ENCODE measurements at places on chromosomes 13 and 19.

- no peak for DNase-seq
Measured at GRCh38 chr13:110630566-110631119, 15.3 kb downstream of the NAXD start.

- no peak for DNase-seq
Measured at GRCh38 chr19:48841571-48841970, 5.3 kb upstream of the HSD17B14 start.

GRCh38 chr13:58298556-58299135 is 667.1 kb downstream of the PCDH17 start:
- DNase-seq = no peak

DNA sequence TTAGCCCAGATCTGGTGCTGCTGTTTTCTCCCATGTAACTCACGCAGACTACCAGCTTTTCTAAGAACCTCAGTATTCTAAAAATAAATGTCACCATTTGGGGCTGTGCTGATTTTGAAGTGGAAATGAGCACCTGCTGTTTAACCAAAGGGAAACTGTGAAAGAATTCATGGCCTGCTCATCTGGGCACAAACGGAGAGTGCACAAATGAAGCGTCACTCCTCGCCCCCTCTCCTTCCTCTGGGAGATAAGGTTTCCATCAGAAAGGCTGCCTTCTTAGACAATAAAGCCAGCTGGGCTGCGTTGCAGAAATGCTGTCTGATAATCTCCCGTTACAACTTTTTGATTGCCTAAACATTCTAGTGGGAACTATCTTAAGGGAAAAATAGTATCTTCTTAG is 73.7 kb upstream of the SLC15A1 start:
- DNase-seq = no peak

- no peak for DNase-seq
Measured at GRCh38 chr19:45526143-45526542, 18.9 kb downstream of the VASP start.

DNA sequence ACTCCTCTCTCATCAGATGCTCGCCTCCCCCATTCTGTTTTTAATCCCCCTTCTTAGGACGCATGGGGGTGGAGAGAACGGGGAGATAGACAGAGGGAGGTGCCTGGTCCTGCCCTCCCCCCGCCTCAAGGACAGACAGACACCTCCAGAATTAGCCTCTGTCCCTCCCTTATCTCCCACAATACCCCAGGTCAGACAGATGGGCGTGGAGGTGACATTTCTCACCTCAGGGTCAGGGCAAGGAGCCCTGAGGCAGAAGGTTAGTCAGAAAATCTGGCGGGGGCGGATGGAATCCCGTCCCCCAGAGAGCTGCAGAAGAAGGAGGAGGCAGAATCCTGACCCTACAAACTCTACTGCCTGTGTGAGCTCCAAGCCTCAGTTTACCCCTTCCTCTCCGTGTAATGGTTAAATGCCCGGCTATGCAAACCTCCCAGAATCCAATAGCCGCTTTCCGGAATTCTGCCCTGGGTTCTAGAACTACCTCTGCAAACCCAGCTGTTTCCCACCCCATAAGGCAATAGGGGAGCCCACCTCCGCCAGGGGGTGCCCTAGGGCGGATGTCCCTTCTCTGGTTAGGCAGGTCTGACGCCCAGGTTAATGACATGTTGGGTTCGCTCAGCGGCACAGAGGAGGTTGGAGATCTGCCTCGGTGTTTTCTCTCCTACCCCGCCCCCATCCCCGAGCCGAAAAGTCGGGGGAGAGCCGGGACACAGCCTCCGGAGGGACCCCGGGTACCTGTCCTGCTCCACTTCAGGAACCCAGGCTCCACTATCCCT is 900 bp downstream of the PPP1R13L start:
- no peak for DNase-seq

GRCh38 chr19:51365211-51365964 is 800 bp downstream of the ETFB start:
- no peak for DNase-seq

DNA sequence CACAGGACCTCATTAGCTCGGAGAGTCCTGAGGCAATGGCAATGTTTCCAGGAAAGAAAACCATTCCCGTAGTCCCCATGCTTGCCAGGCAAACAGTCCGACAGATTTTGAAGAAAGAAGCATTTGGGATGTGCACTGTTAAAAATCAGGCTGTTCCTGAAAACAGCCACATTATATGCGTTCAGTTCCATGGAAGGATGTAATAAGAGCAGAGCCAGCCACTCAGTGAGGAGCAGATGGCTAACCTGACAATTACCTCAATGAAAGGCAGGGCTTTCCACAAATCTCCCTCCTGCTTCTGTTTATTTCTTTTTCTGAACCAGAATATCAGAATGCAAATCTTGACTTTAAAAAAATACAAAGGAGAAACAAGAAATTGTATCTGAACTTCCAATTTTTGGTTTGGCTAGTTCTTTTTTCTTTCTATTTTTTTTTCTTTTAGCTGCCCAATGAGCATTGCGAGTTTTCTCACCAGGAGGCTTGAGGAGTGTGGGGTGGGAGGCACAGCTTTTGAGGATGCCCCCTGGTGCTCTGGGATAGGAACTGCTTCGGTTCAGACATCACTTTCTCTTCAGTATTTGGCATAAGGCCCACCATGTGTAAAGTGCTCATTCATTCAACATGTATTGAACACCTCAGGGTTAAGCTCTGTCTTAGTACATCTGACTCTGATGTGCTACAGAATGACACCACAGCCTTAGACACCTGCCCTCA is 124.2 kb downstream of the TBC1D4 start:
- peak; percentile 48 for DNase-seq

DNA sequence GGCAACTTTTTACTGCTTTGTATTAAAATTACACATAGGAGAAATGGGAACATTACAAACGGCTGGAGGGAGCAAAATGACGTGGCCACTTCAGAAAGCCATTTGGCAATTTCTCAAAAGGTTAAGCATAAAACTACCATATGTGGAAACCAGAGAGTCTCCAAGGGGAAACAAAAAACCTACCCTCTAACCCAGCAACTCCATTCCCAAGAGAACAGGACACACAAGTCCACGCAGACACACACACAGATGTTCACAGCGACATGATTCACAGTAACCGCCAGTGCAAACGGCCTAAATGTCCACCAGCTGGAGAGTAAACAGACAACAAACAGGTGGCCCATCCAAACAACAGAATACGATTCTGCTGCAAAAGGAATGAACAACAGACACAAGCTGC is 37.2 kb downstream of the STK24 start:
- no peak for DNase-seq

GRCh38 chr13:99264051-99264450 is 5.9 kb upstream of the GPR18 start:
- peak; percentile 76 for DNase-seq

- no peak for DNase-seq
Measured at GRCh38 chr13:87792878-87793277, 121.7 kb downstream of the SLITRK5 start.

- DNase-seq = peak; percentile 89
Measured at GRCh38 chr19:1133471-1133929, 29.7 kb downstream of the GPX4 start.

- no peak for DNase-seq
Measured at GRCh38 chr19:56174550-56174949, 1.3 kb upstream of the GALP start.

DNA sequence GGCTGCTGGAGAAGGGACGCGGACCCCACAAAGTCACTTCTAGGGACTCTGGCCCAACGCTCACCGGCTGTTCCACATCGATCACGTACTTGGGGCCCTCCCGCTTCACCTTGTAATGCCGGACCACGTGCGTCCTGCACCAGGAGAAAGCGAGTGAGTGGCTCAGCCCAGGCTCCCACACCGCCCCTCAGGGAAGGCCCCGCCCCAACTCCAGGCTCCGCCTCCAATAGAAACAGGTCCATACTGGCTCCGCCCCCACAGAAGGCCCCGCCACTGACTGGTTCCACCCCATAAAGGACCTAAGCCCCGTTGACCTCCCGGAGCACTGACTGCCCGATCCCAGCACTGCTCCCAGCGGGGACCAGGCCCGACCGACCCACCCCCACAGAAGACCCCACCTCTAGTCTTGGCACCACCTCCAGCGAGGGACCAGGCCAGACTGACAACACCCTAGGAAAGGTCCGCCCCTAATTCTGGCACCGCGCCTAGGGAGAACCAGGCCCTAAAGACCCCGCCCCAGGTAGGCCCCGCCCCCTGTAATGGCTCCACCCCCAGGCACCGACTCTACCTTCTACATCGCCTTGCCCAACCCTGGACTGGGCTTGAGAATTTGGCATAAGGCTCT is 11.3 kb downstream of the STAP2 start:
- DNase-seq = no peak

DNA sequence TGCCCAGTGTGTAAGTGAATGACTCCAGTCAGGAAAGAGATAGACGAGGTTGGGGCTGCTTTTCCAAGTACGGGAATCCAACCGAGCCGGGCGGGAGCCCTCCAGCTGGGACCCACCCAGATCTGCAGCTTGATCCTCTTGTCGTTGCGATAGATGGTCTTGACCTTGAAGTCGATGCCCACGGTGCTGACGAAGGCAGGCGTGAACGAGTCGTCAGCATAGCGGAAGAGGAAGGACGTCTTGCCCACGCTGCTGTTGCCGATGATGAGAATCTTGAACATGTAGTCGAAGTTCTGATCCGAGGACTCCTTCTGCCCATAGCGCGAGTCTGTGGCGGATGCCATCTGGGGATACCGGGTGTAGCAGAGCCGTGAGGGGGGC is 1.5 kb downstream of the RAB3A start:
- DNase-seq = no peak

DNA sequence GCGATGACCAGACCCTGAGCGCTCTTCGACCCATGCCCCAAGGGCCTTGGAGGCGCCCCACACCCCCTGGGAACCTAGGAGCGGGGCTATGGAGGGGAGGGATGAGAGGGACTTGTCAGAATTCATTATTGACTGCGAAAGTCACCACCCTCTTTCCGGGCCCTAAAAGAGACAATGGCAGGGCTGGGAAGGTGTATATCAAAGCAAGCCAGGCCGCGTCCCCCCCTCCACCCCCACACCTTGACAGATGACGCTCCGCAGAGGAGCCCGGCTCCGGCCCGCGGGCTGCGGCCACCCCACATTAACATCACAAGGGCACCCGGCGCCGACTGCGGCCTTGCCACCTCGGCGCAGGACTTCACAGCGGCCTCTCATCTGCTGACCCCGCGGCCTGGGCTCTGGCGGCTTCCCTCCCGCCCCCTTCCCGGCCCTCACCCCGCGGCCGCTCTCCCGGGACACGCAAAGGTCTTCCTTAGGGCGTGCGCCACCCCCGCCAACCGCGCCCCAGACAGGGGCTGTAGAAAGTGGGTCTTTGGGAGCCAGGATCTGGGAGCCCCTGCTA is 2.4 kb downstream of the CDX2 start:
- no peak for DNase-seq

DNA sequence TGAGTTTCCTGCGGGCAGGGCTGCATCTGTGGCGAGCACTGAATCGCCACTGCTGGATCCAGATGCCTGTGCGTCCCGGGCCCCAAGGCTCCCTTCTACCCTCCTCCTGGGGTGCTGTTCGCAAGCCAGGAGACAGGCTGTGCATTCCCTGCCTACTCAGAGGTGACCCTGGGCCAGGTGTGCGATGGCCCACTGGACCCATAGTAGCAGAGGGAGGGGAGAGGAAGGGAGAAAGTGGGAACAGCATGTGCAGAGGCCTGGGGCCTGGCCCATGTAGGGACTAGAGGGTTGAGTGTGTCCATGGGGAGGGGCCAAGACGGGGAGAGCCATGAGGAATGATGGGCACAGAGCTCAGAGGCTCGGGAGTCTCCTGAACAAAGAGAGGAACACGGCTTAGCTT is 27.3 kb downstream of the CARM1 start:
- DNase-seq = no peak

GRCh38 chr19:51093510-51094345 is 11.0 kb upstream of the KLK14 start:
- DNase-seq = no peak

DNA sequence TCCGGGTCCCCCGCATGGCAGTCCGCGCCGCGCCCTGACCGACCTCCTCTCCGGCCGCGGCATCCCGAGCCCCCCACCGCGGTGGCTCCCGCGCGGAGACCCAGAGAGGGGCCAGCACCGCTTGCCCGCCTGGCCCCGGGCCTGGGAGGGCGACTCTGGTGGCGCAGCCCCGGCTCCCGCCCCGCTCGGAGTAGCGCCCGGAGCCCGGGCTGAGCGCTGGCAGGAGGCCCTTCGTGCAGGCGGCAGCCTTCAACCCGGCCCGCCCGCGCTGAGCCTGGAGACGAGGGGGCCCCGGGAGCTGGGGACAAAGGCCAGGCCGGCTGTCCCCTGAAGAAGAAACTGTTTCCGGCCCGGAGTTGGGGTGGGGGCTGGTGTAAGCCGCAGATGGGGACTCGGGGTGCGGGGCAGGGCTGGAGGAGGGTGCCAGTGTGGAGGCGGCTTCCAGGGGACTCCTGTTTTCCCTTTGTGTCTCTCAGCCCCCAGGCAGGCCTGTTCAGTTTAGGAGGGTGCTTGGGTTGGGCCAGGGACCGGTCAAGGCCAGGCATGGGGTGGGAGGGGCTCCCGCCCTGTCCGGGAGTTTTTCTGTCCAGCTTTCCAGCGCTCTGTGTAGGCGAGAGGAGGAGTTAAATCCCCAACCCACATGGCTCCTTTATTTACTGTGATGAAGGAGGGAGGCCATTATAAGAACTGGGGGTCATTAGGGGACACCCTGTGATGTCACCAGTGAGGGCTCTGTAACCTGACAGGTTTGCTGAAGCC is 935 bp downstream of the LRP3 start:
- no peak for DNase-seq

- no peak for DNase-seq
Measured at GRCh38 chr13:19781526-19781925, 1.2 kb downstream of the PSPC1 start.

DNA sequence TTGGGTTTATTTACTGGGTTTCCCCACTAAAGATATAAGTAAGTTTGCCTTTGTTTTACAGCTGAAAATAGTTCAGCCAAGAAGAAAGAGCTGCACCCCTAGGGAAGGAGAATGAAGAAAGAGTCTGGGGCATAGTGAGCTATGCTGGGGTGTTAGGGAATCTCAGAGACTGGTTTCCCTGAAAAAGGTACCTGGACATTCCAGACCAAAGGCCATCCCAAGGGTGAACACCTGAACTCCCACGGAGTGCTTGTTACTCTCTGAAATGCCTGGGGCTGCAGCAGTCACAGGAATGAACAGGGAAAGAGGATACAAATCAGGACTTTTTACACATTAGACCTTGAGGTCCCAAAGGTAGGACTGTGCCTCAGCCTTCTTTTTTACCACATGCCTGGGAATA is 337.6 kb upstream of the SLC10A2 start:
- DNase-seq = no peak

GRCh38 chr13:24627090-24627714 is 53.0 kb upstream of the ATP12A start:
- no peak for DNase-seq

DNA sequence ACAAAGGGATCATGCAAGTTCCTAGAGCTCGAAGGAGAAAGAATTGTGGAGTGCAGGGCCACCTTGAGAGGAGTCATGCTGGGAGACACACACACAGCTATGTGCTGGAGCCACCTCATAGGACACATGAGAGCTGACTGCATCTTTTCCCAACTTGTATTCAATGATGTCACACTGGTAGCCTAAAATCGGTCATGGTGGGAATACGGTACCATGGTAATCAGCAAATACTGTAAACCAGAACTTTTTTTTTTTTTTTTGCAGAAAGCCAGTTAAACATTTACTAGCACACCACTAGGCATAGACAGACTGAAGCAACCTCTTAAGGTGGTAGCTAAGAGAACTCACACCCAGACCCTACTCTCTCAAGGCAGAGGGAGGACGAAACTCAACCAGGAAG is 47.0 kb upstream of the INTS6 start:
- DNase-seq = no peak
